ENCODE measurements at places on chromosomes 16 and 17.

GRCh38 chr16:83113811-83114210, 487.0 kb downstream of the CDH13 start:
- no peak overlapping the region for H3K27ac ChIP-seq
- H3K36me3 ChIP-seq = no peaks in the 10 kb centered on the region
- no peaks in the 10 kb centered on the region for H3K4me1 ChIP-seq
- peaks cover 6% of the 10 kb centered on the region for H3K27me3 ChIP-seq
- no peak overlapping the region for H3K4me3 ChIP-seq

GRCh38 chr16:23385441-23385840, 67.5 kb downstream of the COG7 start:
- H3K27me3 ChIP-seq = no peaks in the 10 kb centered on the region
- no peak overlapping the region for H3K4me3 ChIP-seq
- no peaks in the 10 kb centered on the region for H3K36me3 ChIP-seq

- H3K4me1 ChIP-seq = peaks cover 5% of the 10 kb centered on the region
- H3K27me3 ChIP-seq = no peaks in the 10 kb centered on the region
- H3K4me3 ChIP-seq = no peak overlapping the region
- peaks cover 6% of the 10 kb centered on the region for H3K36me3 ChIP-seq
Measured at GRCh38 chr16:12291989-12292759, 315.6 kb downstream of the SNX29 start.

- H3K36me3 ChIP-seq = no peaks in the 10 kb centered on the region
- DNase-seq = peak; percentile 35
- H3K4me3 ChIP-seq = no peak overlapping the region
- H3K27me3 ChIP-seq = no peaks in the 10 kb centered on the region
- peak overlapping the region; percentile 94 for H3K27ac ChIP-seq
Measured at GRCh38 chr16:20866145-20866772, 33.9 kb downstream of the DCUN1D3 start.

GRCh38 chr17:78013683-78014467, 55.4 kb downstream of the TNRC6C start:
- DNase-seq = peak; percentile 50
- H3K27me3 ChIP-seq = no peaks in the 10 kb centered on the region
- H3K27ac ChIP-seq = no peak overlapping the region
- H3K4me3 ChIP-seq = no peak overlapping the region
- peaks cover 25% of the 10 kb centered on the region for H3K4me1 ChIP-seq
- H3K36me3 ChIP-seq = no peaks in the 10 kb centered on the region

DNA sequence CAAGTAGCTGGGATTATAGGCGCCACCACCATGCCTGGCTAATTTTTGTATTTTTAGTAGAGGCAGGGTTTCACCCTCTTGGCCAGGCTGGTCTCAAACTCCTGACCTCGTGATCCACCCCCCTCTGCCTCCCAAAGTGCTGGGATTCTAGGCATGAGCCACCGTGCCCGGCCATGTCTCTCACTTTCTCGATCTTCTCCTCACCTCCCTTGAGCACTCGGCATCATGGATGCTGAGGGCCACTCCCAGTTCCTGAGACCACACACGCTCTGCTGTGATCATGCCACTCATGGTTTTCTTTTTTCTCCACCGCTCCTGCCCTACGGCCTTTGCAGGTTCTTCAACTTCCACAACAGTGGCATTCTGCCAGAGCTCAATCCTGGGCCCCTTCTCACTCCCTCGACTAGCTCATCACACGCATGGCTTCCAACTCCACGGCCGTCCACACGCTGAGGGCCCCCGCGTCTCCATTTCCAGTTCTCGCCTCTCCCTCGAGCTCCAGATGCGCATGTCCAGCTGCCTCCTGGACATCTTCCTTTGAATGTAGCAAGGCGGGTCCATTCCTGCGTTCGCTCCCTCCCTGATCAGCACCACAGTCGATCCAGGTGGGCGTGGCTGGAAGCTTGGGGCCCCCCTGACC, 5.5 kb upstream of the NCBP3 start:
- no peak for DNase-seq
- peaks cover 6% of the 10 kb centered on the region for H3K4me1 ChIP-seq
- no peaks in the 10 kb centered on the region for H3K36me3 ChIP-seq
- H3K27me3 ChIP-seq = peaks cover 10% of the 10 kb centered on the region
- no peak overlapping the region for H3K4me3 ChIP-seq

GRCh38 chr17:2084766-2085647, 30.1 kb downstream of the HIC1 start:
- no peaks in the 10 kb centered on the region for H3K27me3 ChIP-seq
- peak overlapping the region; percentile 3 for H3K27ac ChIP-seq
- H3K36me3 ChIP-seq = peaks cover 12% of the 10 kb centered on the region
- no peak overlapping the region for H3K4me3 ChIP-seq
- no peak for DNase-seq

GRCh38 chr16:1475552-1476114, 805 bp upstream of the CLCN7 start:
- peak overlapping the region; percentile 90 for H3K4me3 ChIP-seq
- H3K27me3 ChIP-seq = no peaks in the 10 kb centered on the region
- DNase-seq = no peak
- H3K36me3 ChIP-seq = no peaks in the 10 kb centered on the region

- no peak overlapping the region for H3K27ac ChIP-seq
- H3K36me3 ChIP-seq = no peaks in the 10 kb centered on the region
- no peak for DNase-seq
- H3K4me1 ChIP-seq = no peaks in the 10 kb centered on the region
- H3K4me3 ChIP-seq = no peak overlapping the region
Measured at GRCh38 chr16:72406390-72406789, 234.4 kb upstream of the PMFBP1 start.

GRCh38 chr17:35132099-35132498, 10.0 kb downstream of the NLE1 start:
- DNase-seq = no peak
- no peak overlapping the region for H3K4me3 ChIP-seq
- no peaks in the 10 kb centered on the region for H3K27me3 ChIP-seq
- H3K36me3 ChIP-seq = peaks cover 23% of the 10 kb centered on the region

GRCh38 chr17:41932816-41933389, 2.5 kb downstream of the ODAD4 start:
- no peak for DNase-seq
- H3K27ac ChIP-seq = no peak overlapping the region
- peak overlapping the region; percentile 16 for H3K4me3 ChIP-seq
- H3K27me3 ChIP-seq = no peaks in the 10 kb centered on the region
- peaks cover 34% of the 10 kb centered on the region for H3K4me1 ChIP-seq
- H3K36me3 ChIP-seq = no peaks in the 10 kb centered on the region

- no peak overlapping the region for H3K4me3 ChIP-seq
- no peak for DNase-seq
Measured at GRCh38 chr17:58096892-58097291, 13.7 kb downstream of the DYNLL2 start.

DNA sequence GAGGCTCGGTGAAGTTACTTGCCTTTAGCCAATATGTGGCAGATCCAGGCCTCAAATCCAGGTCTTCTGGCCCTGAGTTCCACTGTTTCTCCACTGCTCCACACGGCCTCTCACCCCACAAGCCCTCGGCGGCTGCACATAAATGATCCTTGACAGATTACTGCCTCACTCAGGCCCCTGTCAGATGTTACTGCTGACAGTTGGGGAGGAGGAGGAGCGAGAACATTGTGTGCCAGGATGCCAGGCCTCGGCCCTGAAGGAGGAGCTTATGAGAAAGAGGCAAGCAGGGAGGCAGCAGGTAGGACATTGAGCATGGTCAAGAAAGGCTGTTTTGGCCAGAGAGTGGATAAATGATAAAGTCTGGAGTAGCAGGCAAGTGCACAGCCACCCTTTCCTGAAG, 88.6 kb downstream of the RAB11FIP4 start:
- no peak overlapping the region for H3K4me3 ChIP-seq
- no peaks in the 10 kb centered on the region for H3K27me3 ChIP-seq
- no peak for DNase-seq
- H3K36me3 ChIP-seq = no peaks in the 10 kb centered on the region
- H3K27ac ChIP-seq = no peak overlapping the region

GRCh38 chr16:86374603-86375130, 135.7 kb upstream of the FOXF1 start:
- no peak overlapping the region for H3K4me3 ChIP-seq
- DNase-seq = no peak
- no peak overlapping the region for H3K27ac ChIP-seq
- H3K27me3 ChIP-seq = no peaks in the 10 kb centered on the region
- peaks cover 4% of the 10 kb centered on the region for H3K4me1 ChIP-seq

DNA sequence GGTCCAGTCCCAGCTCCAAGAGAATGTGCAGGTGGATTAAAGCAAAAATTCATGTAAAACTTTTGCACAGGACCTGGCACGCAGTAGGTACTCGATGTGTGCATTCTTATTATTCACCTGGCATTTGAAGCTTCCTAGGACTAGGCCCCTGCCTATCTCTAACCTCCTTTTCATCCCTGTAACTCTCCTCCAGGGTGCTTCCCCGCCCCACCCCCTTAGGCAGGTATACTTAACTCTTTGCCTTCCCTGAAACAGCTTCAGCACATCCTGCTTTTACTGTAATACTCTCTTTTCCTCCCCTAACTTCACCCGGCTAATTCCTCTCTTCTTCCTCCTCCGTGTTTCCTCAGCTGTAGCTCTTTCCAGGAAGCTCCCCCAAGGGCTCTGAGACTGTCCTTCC, 54.8 kb downstream of the CDK5R1 start:
- H3K4me3 ChIP-seq = no peak overlapping the region
- peaks cover 5% of the 10 kb centered on the region for H3K27me3 ChIP-seq
- H3K27ac ChIP-seq = no peak overlapping the region
- H3K4me1 ChIP-seq = no peaks in the 10 kb centered on the region
- no peak for DNase-seq

- no peak overlapping the region for H3K27ac ChIP-seq
- H3K4me1 ChIP-seq = peaks cover 74% of the 10 kb centered on the region
- H3K36me3 ChIP-seq = peaks cover 8% of the 10 kb centered on the region
- no peak overlapping the region for H3K4me3 ChIP-seq
Measured at GRCh38 chr17:77838748-77839697, 119.5 kb upstream of the TNRC6C start.

- H3K4me3 ChIP-seq = no peak overlapping the region
- no peak overlapping the region for H3K27ac ChIP-seq
- peaks cover 10% of the 10 kb centered on the region for H3K4me1 ChIP-seq
- DNase-seq = no peak
Measured at GRCh38 chr17:39529455-39529854, 68.2 kb downstream of the CDK12 start.

GRCh38 chr17:48483471-48484131, 47.2 kb downstream of the HOXB1 start:
- DNase-seq = peak; percentile 33
- peak overlapping the region; percentile 21 for H3K4me3 ChIP-seq
- H3K36me3 ChIP-seq = no peaks in the 10 kb centered on the region
- peaks cover 9% of the 10 kb centered on the region for H3K27me3 ChIP-seq
- H3K4me1 ChIP-seq = peaks cover 45% of the 10 kb centered on the region

- peak overlapping the region; percentile 55 for H3K27ac ChIP-seq
- H3K27me3 ChIP-seq = no peaks in the 10 kb centered on the region
- H3K36me3 ChIP-seq = no peaks in the 10 kb centered on the region
- H3K4me1 ChIP-seq = peaks cover 35% of the 10 kb centered on the region
Measured at GRCh38 chr17:77107506-77108433, 33.0 kb upstream of the SEC14L1 start.

Measured in activated T-cell treated with anti-CD3 and anti-CD28 coated beads, Interleukin-2, amount 50 U/mL, for 72 hours (primary cell).